ENCODE measurements at places on chromosomes 16 and 17.
A peak's percentile ranks its signal among the peaks of the same experiment; 100 is the strongest.

GRCh38 chr16:75617121-75617520 lies 6.0 kb downstream of the ADAT1 start:
- no peak for DNase-seq

- DNase-seq = no peak
Measured at GRCh38 chr16:8619671-8620370, 1.7 kb upstream of the METTL22 start.

GRCh38 chr16:72877374-72878028 lies 170.4 kb downstream of the ZFHX3 start:
- no peak for DNase-seq

DNA sequence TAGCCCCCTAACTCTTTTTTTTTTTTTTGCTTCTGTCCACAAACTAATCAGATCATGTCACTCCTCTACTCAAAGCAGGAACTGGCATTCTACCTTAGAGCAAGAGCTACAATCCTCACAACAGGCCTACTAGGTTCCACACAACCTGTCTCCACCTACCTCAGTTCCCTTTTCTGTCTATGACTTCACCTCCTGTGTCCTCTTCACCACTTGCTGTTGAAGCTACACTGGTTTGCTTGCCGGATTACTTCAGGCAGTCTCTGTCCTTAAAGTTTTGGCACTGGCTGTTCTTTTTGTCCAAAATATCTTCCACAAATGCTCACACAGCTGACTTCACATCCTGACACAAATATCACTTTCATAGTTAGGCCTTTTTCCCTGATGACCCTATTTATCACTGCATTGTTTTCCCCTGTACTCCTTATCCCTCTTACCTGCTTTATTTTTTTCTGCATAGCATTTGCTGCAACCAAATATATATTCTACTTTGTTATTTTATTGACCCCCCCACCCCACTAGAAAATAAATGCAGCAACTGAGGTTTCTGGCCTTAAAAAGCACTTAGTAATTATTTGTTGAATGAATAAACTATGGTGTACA lies 72.0 kb downstream of the KANSL1 start:
- no peak for DNase-seq

GRCh38 chr17:57880086-57880456 lies 30.2 kb upstream of the MRPS23 start:
- no peak for DNase-seq

DNA sequence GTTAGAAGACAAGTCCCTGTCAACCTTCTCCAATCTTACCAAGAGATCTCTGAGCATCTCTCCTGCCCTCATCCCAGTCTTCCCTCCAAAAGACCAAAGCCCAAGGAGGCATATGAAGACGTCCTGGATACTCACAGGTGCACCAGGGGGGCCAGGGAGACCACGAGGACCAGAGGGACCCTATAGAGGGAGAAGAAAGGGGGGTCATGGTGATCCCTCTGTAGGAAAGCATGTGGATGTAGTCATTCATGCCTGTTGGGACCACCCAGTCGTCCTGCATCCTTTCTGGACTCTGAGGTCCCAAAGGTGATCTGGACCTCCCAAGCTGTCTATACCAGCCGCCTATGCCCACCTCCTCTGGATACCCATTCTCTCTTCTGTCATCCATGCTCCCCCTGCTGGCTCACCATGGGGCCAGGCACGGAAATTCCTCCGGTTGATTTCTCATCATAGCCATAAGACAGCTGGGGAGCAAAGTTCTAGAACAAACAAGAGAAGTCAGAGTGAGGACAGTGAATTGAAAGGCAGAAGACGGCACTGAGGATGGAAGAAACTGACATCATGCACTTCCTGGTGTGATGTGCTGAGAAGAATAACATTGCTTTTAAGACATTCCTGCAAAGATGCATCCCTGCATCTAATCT lies 3.3 kb downstream of the COL1A1 start:
- DNase-seq = peak; percentile 61
